CD4-positive, alpha-beta T cell treated with Interleukin-15 for 1 hour (primary cell): ENCODE measurements at places on chromosomes 12 and 14.

GRCh38 chr12:57016348-57016747 is at the start of gene TAC3:
TSS of gene TAC3 (minus strand) at chr12:57016529. CDS start at chr12:57015797, 732 bp downstream.
- no peak for DNase-seq

DNA sequence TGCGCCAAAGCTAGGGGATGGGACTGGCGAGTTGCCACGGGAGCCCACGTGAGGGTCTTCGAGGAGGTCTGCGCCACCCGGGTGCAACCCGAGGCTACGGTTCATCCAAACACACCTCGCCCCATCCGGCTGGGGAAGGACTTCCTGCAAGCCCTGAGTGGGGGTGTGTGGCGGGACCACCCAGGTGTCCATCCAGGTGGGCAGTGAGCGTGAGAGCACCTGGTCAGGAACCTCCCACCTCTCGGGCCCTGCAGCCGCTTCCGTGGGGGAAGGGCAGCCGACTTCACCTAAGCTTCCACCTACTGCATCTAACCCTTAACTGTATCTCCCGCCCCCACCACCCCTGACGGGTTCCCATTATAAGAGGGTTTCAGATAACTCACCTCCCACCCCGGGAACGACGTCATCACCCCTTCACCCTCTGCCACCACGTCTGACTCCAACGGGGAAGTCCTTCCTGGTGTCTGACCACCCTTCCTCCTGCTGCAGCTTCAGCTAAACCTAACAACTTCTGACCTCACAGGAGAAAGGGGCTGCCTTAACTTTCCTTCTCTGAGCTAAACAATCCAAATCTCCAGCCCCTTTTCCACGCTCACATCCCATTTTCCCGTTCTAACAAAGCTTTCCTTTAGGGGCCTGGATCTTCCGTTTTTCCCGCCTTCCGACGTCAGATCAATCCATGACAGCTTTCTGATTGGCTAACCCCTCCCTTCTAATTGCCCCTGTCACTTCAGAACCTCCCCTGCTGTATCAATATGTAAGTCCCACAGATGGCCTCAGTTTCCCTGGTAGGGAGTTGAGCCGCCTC is 27.4 kb upstream of the SMUG1 start:
- peak; percentile 52 for DNase-seq

GRCh38 chr12:24922090-24922489 is 26.8 kb downstream of the BCAT1 start:
- no peak for DNase-seq

DNA sequence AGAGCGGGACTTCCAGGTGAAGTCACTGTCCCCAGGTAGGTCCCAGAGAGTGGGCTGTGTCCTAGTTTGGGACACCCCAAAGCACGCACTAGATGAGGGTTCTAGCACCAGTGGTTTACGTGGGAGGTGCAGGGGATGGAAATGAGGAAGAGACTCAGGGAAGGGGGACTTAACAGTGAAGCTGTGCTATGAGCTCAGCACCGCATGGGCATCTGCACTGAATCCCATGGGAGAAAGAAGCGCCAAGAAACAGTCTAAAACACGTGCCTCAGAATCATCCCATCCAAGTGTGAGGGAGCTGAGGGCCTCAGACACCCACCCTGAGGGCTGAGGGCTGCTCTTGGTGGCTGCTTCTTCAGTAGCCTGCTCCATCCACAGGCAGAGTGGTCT is 71.5 kb upstream of the ZFP36L1 start:
- no peak for DNase-seq

- DNase-seq: no peak
Observed at GRCh38 chr14:32426028-32426427, 96.9 kb downstream of the AKAP6 start.

GRCh38 chr12:6899837-6900519 is 4.6 kb upstream of the LRRC23 start:
- DNase-seq: peak; percentile 68

DNA sequence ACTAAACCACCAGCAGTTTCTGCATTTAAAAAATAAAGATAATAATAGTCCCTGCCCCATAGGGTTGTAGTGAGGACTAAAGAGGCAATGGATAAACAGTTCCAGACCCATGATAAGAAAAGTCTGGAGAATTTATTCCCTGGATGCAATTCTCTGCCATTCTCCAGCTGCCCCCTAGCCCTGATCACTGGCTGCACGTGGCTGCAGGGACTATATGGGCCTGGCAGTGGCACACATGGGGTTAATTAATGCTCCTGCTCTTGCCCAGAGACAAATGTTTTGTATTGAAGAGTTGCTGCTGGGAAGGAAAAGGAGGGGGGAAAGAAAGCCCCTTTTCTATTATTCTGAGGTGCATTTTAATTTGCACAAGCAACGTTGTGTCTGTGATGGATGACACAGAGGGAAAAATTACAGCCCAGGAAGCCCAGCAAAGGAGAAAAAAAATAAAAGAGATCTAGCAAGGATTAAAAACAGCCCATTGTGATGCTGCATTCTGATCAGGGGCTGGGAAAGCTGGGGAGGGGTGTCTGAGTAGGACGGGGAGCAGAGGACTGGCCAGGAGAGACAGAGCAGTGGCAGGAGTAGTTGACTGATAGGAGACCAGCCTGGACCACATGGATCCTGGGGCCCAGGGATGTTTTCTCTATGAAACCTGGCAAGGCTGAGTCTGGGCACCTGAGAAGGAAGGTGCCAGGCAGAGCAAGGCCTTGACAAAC is 149.3 kb downstream of the ESRRB start:
- DNase-seq: no peak

DNA sequence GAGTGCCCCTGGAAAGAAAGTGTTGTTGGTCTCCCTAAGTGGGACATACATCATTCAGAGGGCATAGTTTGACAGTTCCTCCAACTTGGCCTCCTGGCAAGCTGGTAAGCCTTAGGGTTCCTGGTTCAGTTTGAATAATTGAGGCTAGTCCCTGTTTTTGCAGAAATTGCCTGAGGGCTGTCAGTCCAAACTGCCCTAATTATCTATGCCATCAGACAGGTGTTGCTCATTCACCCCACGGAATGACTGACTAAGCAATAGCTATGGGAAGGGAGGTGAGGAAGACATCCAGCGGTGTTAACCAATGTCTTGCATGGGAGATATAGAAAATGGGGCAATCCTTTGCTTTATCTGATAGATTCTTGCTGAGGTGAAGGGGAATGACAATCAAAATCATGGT is 37.6 kb downstream of the SPTSSA start:
- DNase-seq: no peak
